ENCODE measurements at places on chromosomes 3 and 15. TPM values are rescaled to one million over a fixed set of nuclear protein-coding genes. Genes with fewer than 3 reads are reported as not detected.

The DISP2 gene
- 0.12 TPM for total RNA-seq

The KIF7 gene
- 3.0 TPM for total RNA-seq

The GJD2 gene
- not detected for total RNA-seq

The TF gene
- total RNA-seq, result 373 TPM

The LDHAL6B gene
- total RNA-seq, result not detected

The PLD1 gene
- total RNA-seq, result 71.1 TPM

The CTXN2 gene
- not detected for total RNA-seq

The CLDN18 gene
- total RNA-seq, result 73.0 TPM
